ENCODE measurements at places on chromosomes 2 and 18.

GRCh38 chr2:32746669-32747068 lies 118.8 kb downstream of the TTC27 start:
- no peak for DNase-seq

DNA sequence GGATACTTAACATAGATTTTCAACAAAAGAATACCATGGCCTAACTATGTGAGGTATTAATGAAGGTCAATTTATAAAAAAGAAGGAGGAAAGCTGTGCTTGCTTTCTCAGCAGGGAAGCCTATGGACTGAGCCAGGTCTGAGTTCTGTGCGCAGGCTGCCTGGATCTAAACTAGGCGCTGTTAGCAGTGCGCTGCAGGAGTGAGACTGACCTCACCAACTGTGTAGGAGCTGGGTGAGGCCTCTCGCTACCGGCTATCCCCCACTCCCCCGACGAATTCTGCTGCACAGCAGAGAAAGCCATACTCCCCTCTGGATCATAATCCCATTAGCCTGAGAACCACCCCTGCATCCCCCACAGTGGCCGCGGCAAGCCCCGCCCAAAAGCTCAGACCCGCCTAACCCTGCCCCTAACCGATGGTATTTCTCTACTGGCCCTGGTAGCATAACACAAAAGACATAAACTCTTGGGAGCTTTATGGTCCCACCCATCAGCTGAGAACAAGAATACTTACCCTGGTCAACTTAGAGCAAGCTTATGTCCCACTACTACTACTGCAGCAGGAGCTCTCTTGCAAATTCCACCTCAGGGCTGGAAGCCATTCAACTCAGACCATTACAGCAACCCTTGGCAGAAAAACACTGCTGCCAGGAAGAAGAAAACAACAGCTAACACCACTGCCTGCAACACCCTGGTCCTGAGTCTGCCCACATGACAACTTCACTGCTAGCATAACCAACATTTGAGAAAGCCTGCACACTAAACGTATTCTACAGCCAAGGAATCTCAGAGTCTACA lies 28.0 kb downstream of the SULT1C2 start:
- DNase-seq = no peak

GRCh38 chr2:148616662-148617061 lies 27.9 kb upstream of the EPC2 start:
- DNase-seq = no peak

DNA sequence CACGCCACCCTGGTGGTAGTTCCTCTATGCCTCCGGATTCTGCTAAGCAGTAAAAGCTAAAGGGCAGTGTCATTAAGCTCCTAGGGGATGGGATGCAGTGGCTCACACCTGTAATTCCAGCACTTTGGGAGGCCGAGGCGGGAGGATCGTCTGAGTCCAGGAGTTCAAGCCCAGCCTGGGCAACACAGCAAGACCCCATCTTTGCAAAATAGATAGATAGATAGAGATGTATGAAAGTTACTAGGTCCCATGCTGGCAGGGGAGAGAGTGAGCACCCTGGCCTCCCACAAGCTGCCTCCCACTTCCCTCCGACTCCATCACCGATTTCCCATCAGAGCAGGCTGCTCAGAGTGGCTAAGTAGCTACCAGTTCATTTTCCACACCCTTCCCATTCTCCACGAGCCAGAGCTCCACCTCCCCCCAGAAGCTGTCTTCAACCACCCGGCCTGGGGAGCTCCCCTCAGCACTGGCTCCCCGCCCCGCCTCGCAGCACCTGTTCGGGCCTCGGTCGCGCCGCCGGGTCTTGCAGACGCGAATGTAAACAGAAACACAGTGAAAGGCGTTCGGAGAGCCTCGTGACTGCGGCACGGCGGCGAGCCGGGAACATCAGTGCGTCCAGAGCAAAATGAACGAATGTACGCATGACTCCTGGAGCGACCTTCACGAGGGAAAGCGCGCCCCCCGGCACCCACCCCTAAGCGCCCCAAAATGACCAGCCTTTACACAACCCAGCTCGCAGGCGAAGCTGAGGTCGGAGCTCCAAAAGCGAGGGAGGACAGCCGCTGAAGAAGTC lies 598 bp upstream of the CEP68 start:
- DNase-seq = peak; percentile 79

GRCh38 chr18:49632588-49632987 lies 70.7 kb downstream of the LIPG start:
- DNase-seq = no peak

DNA sequence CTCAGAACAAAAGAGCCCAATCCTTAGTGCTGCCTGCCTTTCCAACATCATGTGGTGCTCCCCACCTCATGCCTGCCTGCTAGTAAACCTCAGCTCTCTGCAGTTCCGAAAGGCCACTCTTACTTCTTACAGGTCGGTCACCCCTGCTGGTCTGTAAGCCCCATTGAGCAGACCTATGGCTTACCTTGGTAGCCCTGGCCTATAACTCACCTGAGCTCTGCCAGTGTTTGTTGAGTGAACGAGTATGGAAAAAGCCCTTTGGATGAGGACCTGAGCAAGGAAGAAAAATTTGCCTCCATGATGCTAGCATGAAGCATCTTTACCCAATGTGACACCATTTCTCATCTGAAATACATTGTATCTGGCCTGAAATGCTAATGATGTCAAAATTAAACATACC lies 83.3 kb downstream of the LIPG start:
- DNase-seq = no peak

- DNase-seq = no peak
Measured at GRCh38 chr2:10236571-10237391, 65.9 kb upstream of the HPCAL1 start.

- no peak for DNase-seq
Measured at GRCh38 chr2:62586981-62587380, 81.0 kb upstream of the TMEM17 start.

DNA sequence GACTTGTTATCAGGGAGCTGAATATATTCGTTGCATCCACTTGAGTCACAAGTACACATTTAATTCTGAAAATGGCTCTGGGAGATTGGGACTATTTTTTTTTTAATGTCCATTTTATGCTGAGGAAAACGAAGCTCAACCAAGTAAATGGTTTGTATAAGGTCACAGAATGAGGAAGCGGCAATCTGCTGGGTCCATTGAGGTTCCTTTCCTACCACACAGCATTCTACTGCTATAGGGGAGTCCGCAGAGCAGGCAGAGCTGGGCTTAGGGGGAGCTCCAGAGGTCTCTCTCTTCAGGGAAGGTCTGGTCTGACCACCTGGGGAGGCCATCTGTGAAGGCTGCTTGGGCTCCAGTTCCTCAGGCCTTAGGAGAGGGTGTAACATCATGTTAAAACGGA lies 77.9 kb downstream of the MCFD2 start:
- DNase-seq = no peak

DNA sequence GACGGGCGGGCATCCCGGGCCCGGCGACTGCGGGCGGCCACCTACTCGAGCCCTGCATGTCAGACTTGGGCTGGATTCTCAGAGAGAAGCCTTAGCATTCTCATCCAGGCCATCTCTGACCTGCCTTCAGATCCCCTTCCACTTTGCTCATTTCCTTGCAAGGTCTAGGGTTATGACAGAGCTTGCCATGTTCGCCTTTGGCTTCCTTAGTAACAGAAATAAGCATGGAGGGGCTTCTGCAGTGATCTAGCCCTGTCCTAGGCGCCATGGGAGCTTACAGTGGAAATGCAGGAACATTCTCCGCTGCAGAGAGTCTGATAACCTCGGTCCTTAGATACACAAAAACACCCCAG lies 632 bp upstream of the ACVR1 start:
- DNase-seq = no peak

DNA sequence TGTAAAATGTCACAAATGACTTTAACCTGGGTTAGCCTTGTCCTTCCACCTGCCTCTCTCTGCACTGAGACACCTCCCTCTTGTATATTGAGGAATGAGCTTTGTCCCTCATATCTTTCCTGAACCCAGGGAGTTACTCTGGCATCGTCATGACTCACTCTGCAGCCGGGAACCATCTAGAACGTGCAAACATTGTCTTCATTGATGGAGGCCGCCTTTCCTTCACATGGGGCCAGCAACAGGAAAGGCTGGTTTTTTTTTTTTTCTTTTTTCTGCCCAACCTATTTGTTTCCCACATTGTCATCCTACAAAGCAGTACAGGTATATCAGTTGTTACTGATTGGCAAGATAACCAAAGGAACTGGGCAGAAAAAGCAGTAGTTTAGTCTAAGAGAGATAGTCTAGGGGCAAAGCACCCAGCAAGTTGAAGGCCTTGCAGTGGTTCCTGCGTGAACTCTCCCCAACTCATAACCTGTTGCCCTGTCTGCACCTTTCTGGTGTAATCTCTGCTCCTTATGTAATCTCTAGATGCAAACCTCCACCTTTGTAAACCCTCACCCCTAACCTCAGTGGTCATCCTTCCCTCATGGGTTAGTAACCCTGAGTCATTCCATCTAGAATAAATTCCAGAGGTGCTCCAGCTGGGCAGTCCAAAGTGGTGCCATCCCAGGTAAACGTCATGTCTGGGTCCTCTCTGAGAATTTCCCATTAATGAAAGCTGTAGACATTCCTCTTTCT lies 38.3 kb downstream of the SLC40A1 start:
- DNase-seq = no peak

GRCh38 chr2:159755014-159755413 lies 42.7 kb downstream of the MARCHF7 start:
- DNase-seq = no peak

DNA sequence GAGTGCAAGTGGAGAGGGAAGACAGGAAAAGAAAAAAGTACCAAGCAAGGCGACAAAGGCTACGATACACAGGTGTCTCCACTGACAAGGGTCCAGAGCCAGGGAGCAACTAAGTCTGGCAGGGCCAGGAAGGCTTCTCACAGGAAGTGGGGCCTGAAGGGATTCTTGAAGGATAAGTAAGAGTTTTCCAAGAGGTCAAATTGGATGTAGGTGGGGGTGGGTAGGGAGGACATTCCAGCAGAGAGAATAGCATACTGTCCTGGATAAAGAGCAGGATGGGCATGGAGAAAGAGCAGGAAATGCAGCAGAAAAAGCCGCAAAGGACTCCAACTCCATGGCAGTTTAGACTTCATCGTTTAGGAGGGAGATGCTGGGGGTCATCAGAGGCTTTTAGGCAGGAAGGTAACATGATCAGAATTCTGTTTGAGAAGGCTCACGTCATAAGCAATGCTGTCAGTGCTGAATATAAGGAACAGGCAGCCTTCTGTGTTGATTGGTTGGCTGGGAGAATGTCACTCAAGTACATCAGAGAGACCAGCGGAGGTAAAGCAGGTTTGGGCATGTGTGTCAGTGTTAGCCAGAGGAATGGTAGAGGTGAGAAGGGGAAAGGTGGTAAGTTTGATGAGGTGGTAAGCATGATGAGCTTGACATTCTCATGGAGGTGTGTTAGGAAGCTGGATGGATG lies 35.1 kb downstream of the ARHGAP25 start:
- no peak for DNase-seq

GRCh38 chr2:106156305-106157296 lies 37.5 kb downstream of the UXS1 start:
- no peak for DNase-seq
